ENCODE measurements at places on chromosomes 3 and 15. TPM values are rescaled to one million over a fixed set of nuclear protein-coding genes. Genes with fewer than 3 reads are reported as not detected.

FOXB1 gene
- total RNA-seq, result not detected

COL6A5 gene
- total RNA-seq, result not detected

GOLGA8J gene
- total RNA-seq, result 0.09 TPM

MUC20 gene
- 0.60 TPM for total RNA-seq

GOLGA6B gene
- under 0.01 TPM for total RNA-seq

ARL6 gene
- total RNA-seq, result 6.8 TPM

All from bronchial smooth muscle cell (primary cell).